ENCODE measurements at places on chromosomes 7 and 10. TPM values are rescaled to one million over a fixed set of nuclear protein-coding genes. Genes with fewer than 3 reads are reported as not detected.
A peak's percentile ranks its signal among the peaks of the same experiment; 100 is the strongest.

The ITIH5 gene
- total RNA-seq: not detected

The DLX6 gene
- total RNA-seq: not detected

The INMT gene
- total RNA-seq: 1.0 TPM

The SPDYE18 gene
- 1.0 TPM for total RNA-seq

The TRIM73 gene
- total RNA-seq: 8.5 TPM

The FRMPD2 gene
- total RNA-seq: not detected

DNA sequence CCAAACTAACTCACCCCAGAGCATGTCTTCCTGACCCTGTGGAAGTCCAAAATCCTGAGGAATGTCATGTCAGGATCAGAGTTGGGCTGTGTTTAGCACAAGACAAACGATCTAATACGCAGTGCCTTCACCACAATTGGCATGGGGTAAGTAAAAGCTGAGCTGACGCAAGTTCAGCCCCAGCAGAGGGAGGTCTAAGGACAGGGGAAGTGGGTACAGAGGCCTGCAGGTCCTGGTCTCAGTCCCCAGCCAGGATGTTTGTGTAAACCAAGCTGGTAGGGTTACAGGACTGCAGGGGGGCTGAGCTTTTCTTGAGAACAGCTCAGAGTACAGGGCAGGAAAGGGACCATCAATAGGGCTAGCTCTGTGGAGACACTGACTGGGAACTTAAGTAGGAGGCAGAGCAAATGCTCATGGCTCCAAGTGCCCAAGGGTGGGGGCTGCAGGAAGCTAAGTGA lies 5.3 kb upstream of the KCNIP2 start:
- H3K4me1 ChIP-seq: peaks cover 5% of the 10 kb centered on the region
- no peak overlapping the region for H3K4me3 ChIP-seq

DNA sequence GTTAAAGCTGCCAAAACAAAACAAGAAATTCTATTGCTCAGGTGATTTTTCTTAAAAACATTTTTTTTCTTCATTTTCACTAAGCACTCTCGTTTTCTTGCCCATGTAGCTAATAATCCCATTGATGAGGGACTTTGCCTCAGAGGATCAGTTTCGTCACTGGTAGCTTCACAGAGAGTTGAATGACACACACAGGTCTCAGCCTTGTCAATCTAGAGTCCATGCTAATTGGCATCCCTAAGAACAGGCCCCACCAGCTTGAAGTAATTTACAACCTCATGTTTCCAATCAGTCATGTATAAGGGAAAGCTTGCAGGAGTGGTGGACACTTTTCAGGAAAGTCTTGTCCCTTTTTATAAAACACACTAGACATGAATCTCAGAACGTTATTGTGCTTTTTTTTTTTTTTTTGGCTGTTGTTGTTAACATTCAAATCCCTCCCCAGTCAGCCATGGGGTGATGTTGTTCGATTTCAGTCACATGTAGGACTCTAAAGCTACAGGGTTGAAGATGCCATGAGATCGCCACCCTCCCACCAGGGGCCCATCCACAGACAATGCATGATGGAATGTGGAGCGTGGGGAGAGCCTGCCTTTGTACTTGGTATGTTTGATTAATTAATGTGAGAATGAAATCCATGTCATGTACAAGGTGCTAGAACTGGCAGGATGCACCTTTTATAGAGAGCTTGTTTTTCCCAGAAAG lies 232.4 kb upstream of the FZD8 start:
- H3K4me1 ChIP-seq: no peaks in the 10 kb centered on the region
- H3K27me3 ChIP-seq: no peaks in the 10 kb centered on the region
- H3K36me3 ChIP-seq: no peaks in the 10 kb centered on the region
- no peak overlapping the region for H3K27ac ChIP-seq
- DNase-seq: no peak

DNA sequence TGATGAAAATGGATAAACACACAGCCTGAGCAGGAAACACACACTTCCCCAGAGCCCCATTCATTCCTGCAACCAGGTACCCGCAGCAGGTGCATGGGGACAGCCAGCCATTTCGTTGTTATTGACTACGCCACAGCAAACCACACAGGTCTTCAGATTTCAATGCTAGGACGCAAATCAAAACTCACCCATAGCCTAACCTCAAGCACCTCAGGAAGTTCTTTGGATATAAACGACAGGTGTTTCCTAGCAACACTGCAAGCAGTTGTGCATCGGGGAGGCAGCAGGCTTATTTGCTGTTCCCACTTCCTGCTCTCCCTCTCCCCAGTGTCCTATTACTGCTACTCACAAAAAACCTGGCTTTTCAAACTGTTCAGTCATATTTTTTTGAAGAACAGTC lies 176.5 kb upstream of the FRMD4A start:
- DNase-seq: no peak
- peaks cover 30% of the 10 kb centered on the region for H3K4me1 ChIP-seq
- H3K27me3 ChIP-seq: no peaks in the 10 kb centered on the region
- peak overlapping the region; percentile 19 for H3K27ac ChIP-seq
- peaks cover 42% of the 10 kb centered on the region for H3K36me3 ChIP-seq

DNA sequence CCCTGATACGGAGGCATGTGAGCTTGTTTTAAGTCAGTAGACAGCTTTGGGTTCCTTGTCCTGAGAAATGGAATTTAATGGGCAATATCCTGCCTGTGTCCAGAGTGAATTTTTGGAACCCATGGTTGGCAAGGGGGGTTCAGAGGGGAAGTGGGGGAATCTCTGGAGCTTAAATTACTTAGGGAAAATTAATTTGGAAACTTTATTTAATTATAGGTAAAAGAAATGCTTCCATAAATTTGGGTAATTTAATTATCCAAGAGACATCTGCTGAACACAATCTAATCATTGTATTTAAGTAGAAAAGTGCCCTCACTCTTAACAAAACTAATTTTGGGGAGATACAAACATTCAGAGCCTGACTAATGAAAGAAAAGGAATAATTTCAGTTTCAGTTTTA lies 99.7 kb downstream of the PLXNA4 start:
- H3K4me3 ChIP-seq: no peak overlapping the region
- no peak for DNase-seq
- H3K27me3 ChIP-seq: peaks cover 41% of the 10 kb centered on the region
- no peaks in the 10 kb centered on the region for H3K36me3 ChIP-seq

DNA sequence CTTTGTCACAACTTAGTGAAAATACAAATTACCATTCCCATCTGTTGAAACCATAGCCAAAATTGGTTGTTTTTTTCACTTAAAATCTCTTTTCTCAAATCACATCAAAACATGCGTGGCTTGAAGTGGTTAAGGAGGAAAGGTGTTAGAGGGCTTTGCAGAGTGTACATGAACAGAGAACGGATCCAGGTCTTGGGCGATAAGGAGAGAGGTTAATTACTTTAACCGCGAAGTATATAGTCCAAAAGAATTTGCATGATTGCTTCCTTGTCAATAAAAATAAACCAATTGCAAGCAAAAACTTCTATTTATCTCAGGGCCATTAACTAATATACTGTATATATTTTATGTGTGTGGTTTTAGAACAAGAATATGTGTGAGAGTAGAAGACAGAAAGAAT lies 813.9 kb upstream of the SORCS1 start:
- H3K4me3 ChIP-seq: no peak overlapping the region
- DNase-seq: no peak
- H3K36me3 ChIP-seq: no peaks in the 10 kb centered on the region
- no peaks in the 10 kb centered on the region for H3K4me1 ChIP-seq
- no peaks in the 10 kb centered on the region for H3K27me3 ChIP-seq
- no peak overlapping the region for H3K27ac ChIP-seq

- DNase-seq: no peak
- H3K27me3 ChIP-seq: no peaks in the 10 kb centered on the region
- no peak overlapping the region for H3K4me3 ChIP-seq
- H3K4me1 ChIP-seq: no peaks in the 10 kb centered on the region
- H3K36me3 ChIP-seq: no peaks in the 10 kb centered on the region
- H3K27ac ChIP-seq: no peak overlapping the region
Observed at GRCh38 chr10:82397854-82398253, 522.9 kb downstream of the NRG3 start.

DNA sequence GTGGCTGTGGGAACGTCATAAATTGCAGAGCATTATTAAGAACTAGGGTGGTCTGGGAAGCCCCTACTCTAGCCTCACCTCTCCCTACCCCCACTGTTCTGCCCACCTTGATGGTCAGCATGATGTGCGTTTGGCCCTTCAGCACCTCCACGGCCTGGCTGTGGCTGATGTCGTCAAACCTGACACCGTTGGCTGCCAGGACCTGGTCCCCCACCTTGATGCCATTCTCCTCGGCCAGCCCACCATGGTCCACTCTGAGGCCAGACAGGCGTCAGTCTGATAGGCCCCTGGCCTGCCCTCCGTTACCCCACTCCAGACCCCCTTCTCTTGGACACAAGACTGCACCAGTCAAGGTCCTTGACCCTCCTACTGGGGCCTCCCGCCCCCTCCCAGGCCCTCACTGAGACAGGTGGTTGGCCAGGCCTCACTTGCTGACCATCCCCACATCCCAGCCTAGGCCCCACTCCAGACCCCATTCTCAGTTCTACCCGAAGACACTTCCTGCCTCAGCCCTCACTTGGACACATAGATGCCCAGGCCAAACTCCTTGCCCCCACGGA lies 9.2 kb downstream of the PDZD7 start:
- no peak for DNase-seq
- no peak overlapping the region for H3K27ac ChIP-seq
- H3K4me3 ChIP-seq: no peak overlapping the region
- H3K36me3 ChIP-seq: no peaks in the 10 kb centered on the region
- H3K27me3 ChIP-seq: peaks cover 19% of the 10 kb centered on the region

DNA sequence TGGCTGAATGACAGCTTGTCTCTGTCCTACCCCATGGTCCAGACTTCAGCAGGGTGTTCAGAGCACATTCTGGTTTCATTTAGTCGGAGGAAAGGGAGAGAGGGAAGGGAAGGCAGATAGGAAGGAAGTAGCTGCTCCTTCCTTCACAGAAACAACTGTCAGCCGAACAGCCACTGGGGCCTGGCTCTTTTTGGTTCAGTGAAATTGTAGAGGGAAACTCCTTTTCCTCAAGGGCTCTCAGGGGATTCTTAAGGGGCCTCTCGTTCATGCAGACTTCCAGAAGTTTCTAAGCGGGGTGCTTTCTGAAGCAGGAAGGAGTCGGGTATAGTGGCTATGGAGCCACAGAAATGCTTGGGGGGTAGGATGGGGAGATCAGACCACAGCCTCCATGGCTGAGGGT lies 56.4 kb downstream of the TLL2 start:
- H3K36me3 ChIP-seq: no peaks in the 10 kb centered on the region
- no peak overlapping the region for H3K27ac ChIP-seq
- peaks cover 14% of the 10 kb centered on the region for H3K27me3 ChIP-seq
- no peak overlapping the region for H3K4me3 ChIP-seq
- H3K4me1 ChIP-seq: no peaks in the 10 kb centered on the region

GRCh38 chr7:26686448-26686981 lies 177.9 kb downstream of the SKAP2 start:
- peaks cover 10% of the 10 kb centered on the region for H3K4me1 ChIP-seq
- no peak for DNase-seq
- no peaks in the 10 kb centered on the region for H3K36me3 ChIP-seq
- peaks cover 7% of the 10 kb centered on the region for H3K27me3 ChIP-seq
- no peak overlapping the region for H3K4me3 ChIP-seq

DNA sequence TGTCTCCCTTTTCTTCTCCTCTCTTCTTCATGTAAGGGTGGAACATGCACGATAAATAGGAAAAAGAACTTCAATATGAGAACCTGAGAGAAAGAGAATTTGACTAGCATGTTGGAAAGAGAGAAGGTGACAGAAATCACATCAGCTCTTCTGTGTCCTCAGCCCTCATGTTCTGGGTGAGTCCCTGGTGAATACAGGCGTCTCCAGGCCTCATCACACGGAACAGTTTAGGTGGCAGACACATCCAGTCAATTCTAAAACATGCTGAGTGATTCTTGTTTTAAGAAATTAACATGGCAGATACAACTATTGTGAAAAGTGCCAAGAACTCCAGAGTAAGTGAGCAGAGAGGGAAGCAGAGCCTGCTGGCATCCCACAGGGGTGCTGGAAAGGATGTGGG lies 96.1 kb downstream of the FAM107B start:
- peaks cover 7% of the 10 kb centered on the region for H3K27me3 ChIP-seq
- H3K4me3 ChIP-seq: no peak overlapping the region

- H3K4me1 ChIP-seq: peaks cover 29% of the 10 kb centered on the region
- DNase-seq: no peak
- H3K27ac ChIP-seq: no peak overlapping the region
- H3K27me3 ChIP-seq: peaks cover 20% of the 10 kb centered on the region
Observed at GRCh38 chr10:13585943-13586342, 822 bp upstream of the PRPF18 start.

- H3K27me3 ChIP-seq: no peaks in the 10 kb centered on the region
- no peak overlapping the region for H3K27ac ChIP-seq
- H3K4me3 ChIP-seq: no peak overlapping the region
- no peaks in the 10 kb centered on the region for H3K4me1 ChIP-seq
Observed at GRCh38 chr7:7077945-7078344, 104.4 kb upstream of the C1GALT1 start.

- no peak overlapping the region for H3K4me3 ChIP-seq
- no peaks in the 10 kb centered on the region for H3K4me1 ChIP-seq
- no peak for DNase-seq
- no peaks in the 10 kb centered on the region for H3K27me3 ChIP-seq
Observed at GRCh38 chr7:47373871-47374451, 207.9 kb downstream of the TNS3 start.

DNA sequence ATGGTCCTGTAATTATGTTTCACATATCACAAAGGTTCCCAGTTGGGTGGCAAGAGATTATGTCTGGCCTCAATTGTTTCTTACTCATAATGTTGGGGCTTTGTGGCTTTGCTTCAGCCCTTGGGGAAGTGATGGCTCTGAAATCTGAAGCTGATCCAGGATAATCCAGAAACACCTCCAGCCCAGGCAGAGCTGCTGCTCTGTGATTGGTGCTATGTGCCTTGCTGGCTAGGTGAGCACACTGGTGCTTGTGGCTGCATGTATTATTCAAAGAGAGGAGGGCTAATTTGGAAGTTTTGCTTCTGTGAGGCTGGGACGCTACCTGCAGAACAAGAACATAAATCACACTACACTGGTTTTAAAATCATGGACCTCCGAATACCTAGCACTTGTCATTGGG lies 346.6 kb upstream of the MGMT start:
- H3K4me1 ChIP-seq: peaks cover 4% of the 10 kb centered on the region
- no peaks in the 10 kb centered on the region for H3K36me3 ChIP-seq
- H3K4me3 ChIP-seq: no peak overlapping the region

DNA sequence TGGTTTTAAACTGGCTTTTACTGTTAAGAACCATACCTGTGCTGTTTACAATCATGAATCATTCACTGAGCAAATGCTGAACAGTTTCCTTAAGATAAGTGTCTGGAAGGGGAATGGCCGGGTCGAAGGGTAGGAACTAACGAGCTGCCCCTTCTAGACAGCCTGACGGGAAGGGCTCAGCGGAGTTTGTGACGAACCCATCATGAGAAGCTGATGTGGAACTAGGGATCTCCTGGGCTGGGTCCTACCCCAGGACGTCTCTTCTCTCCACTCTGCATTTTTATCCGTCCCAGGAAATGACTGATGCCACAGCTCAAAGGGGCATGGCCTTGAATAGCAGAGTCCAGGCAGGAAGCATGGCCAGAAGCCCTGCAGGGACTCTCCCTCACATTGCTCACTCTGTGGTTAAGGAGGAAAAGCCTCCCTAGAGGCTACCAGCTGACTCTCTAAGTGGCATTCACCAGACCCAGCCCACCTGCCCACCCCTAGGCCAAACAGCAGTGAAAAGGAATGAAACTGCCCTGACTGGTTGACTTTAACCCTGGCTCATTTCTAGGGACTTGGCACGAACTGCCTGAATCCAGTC lies 112.0 kb downstream of the PFKFB3 start:
- H3K4me3 ChIP-seq: no peak overlapping the region
- no peak overlapping the region for H3K27ac ChIP-seq
- H3K27me3 ChIP-seq: peaks cover 3% of the 10 kb centered on the region
- peaks cover 7% of the 10 kb centered on the region for H3K4me1 ChIP-seq
- peaks cover 7% of the 10 kb centered on the region for H3K36me3 ChIP-seq
